Left renal pelvis (tissue), 4 donors: ENCODE measurements at places on chromosomes 12 and 14. TPM values are rescaled to one million over a fixed set of nuclear protein-coding genes. Genes with fewer than 3 reads are reported as not detected.

The KCNA5 gene
- 2.0 TPM for polyA plus RNA-seq

The IL31 gene
- polyA plus RNA-seq: not detected

The LAG3 gene
- 3.1 TPM for polyA plus RNA-seq

The LGALS3 gene
- polyA plus RNA-seq: 30.0 TPM

DNA sequence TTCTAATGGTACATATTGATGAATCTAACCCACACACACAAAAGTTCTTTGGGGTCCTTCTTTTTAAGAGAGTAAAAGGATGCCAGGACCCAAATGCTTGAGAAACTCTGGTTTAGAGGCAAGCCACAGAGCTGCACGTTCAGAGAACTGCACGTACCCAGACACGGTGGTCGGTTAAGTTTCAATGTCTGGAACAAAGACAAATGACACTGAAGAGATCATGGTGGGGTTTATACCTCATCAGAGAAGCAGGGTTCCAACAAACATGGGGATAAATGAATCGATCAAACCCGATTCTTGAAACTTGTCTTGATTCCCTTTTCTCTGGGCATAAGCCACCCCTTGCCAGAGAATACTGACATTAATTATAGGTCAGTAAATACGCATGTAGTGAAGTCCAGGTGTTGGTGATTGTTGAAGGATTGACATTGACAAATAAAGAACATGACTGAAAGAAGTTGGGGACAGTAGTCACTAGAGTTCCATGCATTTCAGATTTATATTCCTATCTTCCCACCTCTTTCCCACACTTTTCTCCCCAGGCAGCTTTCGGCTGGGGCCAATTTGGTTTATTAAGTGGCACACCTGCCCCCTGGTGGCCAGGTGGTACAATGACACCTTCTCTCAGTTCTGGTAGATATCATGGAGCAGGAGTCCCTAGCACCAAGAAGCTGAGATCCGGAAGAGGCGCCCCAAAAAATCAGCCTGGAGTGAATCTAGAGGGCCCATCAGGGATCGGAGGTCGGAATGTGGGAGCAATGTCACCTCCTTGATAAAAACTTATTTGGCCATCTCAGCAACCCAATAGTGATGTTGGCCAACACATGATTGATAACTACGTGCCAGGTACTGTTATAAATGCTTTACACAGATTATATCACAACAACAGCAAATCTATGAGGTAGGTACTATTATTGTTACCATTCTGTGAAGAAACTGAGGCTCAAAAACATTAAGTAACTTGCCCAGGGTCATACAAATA lies 17.8 kb upstream of the HDAC7 start:
- no peak for DNase-seq

GRCh38 chr12:121038861-121039668 lies at the start of gene OASL:
Gene OASL, minus strand, starts transcription at chr12:121039246. Its CDS starts 275 bp downstream, at chr12:121038971.
- no peak for DNase-seq

GRCh38 chr14:23041729-23042128 lies 283 bp upstream of the PSMB11 start:
- no peak for DNase-seq

GRCh38 chr12:55068416-55069010 lies 48.7 kb downstream of the NEUROD4 start:
- DNase-seq: peak; percentile 10

- no peak for DNase-seq
Observed at GRCh38 chr12:76010732-76011458, 20.7 kb downstream of the PHLDA1 start.

DNA sequence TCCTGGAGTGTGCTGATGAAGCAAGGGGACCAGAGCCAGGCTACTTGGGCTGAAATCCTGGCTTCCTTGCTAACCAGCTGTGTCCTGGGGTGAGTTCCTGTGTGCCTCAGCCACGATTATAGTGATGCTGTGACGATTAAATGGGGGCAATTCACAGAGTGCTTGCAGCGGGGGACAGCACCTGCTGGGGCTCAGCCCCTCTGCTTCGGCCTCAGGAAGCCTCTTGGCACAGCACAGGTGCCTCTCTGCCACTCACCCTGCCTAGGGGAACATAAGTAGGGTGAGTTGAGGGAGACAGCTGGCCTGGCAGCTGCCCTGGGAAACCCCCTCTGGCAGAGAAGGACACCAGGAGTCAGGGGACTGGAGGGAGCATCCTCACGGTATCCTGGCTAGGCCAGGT lies 9.4 kb downstream of the KRT80 start:
- no peak for DNase-seq

DNA sequence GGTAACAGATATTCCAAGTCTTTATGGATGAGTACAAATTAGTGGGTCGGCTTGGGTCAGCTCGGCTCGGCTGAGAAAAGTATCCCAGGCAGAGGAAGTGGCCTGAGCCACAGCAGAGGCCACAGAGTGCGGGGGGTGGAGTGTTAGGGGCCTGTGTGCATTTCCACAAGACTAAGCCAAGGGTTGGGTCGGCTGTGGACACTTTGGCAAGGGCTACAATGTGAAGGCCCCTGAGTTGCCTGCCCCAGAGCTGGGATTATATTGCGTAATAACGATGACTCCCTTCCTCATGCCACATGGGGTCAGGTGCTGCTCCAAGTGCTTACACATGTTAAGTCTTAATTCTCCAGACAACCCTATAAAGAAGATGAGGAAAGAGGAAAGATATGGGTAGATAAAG lies 11.4 kb downstream of the EVL start:
- no peak for DNase-seq

GRCh38 chr14:91225025-91225424 lies 19.5 kb downstream of the GPR68 start:
- DNase-seq: no peak

- DNase-seq: no peak
Observed at GRCh38 chr12:5488626-5488955, 56.7 kb downstream of the NTF3 start.

DNA sequence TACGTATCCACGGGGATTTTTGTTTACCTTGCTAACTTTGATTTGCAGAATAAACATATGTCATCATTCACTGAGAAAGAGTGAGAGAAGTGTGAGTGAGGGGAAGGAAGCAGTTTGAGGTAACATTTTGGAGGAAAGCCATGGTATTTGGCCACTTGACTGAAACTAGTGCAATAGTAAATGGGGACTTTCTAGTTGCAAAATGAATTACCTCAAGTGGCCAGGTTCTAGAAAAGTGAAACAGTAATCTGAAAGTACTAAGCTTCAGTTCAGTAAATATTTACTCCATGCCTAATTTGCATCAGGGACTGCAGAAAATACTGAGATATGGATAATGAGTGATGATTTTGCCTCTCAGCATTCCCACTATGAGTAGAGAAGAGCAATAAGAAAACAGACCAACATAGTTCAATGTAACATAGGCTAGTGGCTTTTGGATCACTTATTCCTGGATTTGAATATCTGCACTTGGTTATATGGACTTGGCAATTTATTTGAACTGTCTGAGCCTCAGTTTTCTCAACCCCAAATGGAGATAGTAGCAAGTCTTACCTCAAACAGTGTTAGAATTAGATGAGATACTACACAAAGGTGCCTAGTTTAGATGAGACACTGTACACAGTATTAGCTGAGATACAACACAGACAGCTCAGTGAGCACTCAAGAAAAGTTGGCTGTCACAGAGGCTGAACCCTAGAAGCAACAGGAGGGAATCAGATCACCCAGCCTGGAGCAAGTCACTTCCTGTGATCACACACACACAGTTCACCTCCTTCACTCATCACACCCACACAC lies 439.1 kb downstream of the NPAS3 start:
- DNase-seq: no peak

DNA sequence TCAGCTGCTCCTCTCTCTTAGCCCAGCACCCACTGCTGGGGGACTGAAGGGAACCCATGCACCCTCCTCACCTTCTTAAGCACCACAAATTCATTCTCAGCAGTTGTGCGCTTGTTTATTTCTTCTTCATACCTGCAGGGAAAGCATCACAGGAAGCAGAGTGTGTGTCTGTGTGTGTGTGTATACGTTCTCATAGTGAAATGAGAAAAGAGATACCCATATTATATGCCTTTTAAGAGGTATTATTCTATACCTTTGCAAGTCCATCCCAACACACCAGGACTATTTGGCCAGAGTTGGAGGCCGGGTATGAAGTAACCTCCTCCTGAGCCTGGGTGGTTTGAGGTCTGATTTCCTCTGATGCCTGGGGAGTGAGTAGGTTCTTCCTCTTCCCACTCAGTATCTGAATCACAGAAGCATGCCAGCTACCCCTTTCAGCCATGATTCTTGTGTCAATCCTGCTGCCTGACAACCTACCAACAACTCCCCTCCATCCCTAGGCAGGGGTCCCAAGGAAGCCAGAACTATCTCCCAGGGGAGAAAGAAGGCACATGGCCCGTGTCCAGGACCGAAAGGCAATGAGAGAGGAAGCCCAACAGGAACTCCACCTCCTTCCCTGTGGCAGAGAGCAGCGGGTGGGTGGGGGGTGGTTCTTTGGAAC lies 3.0 kb downstream of the KRT73 start:
- no peak for DNase-seq

- no peak for DNase-seq
Observed at GRCh38 chr14:88613552-88614010, 50.7 kb downstream of the ZC3H14 start.

GRCh38 chr12:33455096-33455495 lies 15.5 kb upstream of the SYT10 start:
- no peak for DNase-seq

DNA sequence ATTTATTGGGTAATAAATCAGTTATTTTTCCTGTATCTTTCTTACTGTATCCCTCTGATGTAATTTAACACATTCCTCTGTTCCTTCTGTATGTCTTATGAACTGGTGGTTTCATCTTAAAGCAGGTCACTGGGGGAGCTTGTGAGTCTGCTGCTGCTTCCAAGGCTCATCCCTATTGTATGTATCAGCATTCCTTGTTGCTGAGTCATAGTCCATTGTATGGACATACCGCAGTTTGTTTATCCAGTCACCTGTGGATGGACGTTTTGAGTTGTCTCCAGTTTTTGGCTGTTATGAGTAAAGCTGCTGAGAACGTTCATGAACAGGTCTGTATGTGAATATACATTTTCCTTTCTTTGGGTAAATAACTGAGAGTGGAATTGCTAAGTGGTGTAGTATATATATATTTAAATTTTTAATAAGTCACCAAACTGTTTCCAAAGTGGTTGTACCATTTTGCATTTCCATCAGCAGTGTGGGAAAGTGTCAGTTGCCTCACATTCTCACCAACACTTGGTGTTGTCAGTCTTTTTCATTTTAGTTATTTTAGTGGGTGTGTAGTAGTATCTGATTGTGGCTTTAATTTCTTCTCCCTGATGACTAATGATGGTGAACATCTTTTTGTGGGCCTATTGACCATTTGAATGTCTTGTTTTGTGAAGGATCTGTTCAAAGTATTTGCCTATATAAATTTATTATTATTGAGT lies 82.7 kb downstream of the BEGAIN start:
- no peak for DNase-seq

GRCh38 chr12:72134246-72135020 lies 137.7 kb upstream of the TRHDE start:
- no peak for DNase-seq

DNA sequence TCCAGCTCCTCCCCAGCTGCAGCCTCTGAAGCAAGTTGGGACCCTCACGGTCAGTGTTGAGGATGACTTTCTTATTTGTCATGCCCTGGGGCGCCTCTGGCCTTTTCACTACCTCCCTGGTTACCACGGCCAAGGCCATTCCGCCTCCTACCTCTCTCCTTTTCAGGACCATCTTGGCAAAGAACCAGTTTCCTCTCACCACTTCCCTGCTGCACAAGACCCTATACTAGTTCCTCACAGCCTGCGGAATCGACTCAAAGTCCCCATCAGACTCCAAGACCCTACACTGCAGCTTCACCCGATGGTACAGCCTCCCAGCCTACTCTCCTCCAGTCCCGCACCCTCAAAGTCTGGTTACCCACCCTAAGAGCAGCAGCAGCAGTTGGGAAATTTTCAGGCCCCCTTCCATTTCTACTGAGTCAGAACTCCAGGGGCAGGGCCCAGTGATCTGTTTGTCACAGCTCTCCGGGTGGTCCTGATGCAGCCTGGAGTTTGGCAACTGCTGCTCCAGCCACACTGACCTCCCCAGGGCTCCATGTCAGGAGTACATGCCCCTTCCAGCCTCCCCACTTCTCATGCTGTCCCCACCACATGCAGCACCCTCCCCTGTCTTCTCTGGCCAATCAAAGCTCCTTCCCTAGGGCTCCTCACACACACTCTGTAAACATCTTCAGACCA lies 5.4 kb downstream of the VWF start:
- no peak for DNase-seq
